ENCODE measurements at places on chromosomes 13 and 19. TPM values are rescaled to one million over a fixed set of nuclear protein-coding genes. Genes with fewer than 3 reads are reported as not detected.

The XRCC1 gene
- total RNA-seq, result 16.6 TPM

The CCDC124 gene
- total RNA-seq, result 34.7 TPM

The KLK15 gene
- total RNA-seq, result not detected

GRCh38 chr19:10744253-10744798, 26.4 kb downstream of the DNM2 start:
- no peak for DNase-seq

- no peak for DNase-seq
These were observed 28.3 kb downstream of the INSR start for GRCh38 chr19:7265963-7266362.

DNA sequence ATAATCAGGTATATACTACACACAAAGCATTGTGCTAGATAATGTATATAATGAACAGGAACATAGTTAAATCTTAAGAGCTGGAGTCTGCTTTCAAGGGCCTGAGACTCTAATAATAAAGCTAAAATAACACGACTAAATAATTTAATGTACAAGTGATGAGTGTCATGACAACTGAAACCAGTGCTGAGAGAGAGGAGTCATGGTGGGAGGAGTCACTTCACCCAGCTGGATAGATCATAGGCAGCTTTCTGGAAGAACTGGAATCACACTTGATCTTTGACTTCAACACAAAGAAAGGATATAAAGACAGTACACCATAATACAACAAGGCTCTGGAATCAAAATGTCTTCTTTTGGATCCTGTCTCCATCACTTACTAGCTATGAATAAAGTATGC, 7.1 kb downstream of the RBM26 start:
- DNase-seq, result no peak

DNA sequence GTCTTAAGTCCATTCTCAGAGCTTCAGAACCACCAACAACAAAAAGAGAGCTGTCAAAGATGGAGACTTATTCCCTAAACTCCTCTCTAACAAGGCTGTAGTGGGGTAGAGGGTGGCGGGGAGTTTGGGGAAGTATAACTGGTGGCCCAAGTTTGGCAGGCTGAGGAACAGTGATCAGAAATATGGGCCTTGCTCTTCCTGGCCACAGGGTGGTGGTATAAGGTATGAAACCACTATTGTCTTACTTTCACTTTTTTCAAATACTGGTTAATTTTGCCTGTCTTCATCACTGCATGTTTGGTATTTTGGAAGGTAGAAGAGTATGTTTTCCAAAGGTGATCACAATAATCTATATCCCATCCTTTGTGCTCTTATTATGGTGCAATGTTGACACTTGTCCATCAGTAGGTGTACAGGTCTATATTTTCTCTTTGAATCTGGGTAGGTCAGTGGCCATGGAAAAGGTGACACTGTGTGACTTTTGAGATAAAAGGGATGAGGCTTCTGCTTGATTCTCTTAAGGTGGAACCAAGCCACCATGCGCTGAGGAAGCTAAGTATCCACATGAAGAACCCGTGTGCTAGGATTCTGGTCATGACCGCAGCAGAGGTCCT, 23.2 kb upstream of the GPC5 start:
- DNase-seq, result no peak

DNA sequence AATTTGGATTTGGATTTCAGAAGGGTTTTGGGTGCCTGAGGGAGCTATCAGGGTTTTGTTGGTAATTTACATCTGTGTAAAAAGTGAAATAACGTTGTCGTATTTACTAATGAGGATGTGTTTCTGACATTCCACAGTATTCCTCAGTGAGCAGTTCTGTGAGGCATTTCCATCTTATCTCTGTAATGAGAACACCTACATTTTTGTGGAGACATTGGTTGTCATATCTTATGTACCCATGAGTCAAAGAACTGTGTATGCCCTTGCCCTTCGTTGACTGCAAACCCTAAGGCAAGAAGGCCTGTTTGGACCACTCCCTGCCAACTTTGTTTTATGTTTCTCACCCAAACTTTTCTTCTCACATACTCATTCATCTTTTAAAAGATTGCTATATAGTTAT, 14.2 kb upstream of the IL17D start:
- no peak for DNase-seq

- no peak for DNase-seq
These were observed 9.7 kb upstream of the C19orf12 start for GRCh38 chr19:29724746-29725145.

GRCh38 chr13:34756136-34756535, 185.9 kb upstream of the NBEA start:
- no peak for DNase-seq

DNA sequence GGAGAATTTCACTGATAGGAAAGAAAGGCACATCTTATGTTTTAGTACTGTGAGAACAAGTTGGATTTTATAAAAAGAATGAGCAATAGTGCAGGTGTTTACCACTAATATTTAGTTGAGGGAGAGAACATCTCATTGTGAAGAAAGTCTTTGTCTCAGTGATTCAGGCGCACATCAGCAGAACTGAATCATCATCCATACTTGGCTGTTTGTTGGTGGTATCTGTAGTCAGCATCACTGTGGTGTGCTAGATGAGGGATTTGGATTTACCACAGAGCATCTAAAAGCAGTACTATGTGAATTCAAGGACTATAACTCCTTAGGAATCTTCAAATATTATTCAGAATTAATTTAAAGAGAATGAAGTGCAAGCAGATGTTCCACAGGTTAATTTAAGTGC, 1380.5 kb upstream of the ATXN8OS start:
- DNase-seq, result no peak

- DNase-seq, result no peak
These were observed 3.5 kb downstream of the COPE start for GRCh38 chr19:18915639-18916038.

All from omental fat pad (tissue), 4 donors.